ENCODE measurements at places on chromosomes 4 and X.

DNA sequence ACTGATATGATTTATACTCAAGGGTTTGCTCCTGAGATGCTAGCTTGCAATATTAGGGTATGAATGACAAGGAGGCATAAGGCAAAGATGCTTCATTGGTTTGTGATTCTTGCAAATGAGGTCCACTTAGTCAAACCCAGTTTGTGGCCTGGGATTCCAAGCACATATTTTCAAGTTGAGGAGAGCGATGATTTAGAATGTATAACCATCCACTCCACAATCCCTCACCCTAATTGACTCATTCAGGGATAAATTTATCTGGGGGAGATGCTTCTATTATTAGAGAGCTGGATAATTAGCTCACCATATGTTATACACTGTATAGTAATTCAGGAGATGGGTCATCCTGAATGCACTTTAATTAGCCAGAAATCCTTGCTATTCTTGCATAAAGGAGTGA, 118.3 kb upstream of the PUDP start:
- no peak for DNase-seq

- no peak for DNase-seq
Measured at GRCh38 chr4:6758728-6759127, 23.8 kb upstream of the KIAA0232 start.

GRCh38 chr4:99403380-99404184, 31.6 kb downstream of the ADH7 start:
- no peak for DNase-seq

DNA sequence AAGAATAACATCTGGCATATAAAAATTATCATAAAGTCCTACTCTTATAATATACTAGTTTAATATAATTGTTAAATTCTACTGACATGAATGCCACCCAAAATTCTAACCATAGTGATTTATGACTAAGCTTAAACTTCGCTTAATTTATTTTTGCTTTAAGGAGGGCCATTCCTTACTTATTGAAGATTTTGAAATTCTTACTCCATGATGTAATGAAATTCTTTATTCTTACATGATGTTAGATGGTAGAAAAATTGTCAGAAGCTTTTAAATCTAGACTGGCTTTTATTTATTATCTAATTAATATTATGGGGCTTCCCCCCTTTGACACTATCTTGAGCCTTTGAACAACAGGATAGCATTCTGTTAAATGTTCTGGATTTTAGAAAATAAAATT, 19.5 kb upstream of the SUPT20HL2 start:
- no peak for DNase-seq

GRCh38 chrX:148466292-148466691, 34.1 kb upstream of the AFF2 start:
- no peak for DNase-seq

DNA sequence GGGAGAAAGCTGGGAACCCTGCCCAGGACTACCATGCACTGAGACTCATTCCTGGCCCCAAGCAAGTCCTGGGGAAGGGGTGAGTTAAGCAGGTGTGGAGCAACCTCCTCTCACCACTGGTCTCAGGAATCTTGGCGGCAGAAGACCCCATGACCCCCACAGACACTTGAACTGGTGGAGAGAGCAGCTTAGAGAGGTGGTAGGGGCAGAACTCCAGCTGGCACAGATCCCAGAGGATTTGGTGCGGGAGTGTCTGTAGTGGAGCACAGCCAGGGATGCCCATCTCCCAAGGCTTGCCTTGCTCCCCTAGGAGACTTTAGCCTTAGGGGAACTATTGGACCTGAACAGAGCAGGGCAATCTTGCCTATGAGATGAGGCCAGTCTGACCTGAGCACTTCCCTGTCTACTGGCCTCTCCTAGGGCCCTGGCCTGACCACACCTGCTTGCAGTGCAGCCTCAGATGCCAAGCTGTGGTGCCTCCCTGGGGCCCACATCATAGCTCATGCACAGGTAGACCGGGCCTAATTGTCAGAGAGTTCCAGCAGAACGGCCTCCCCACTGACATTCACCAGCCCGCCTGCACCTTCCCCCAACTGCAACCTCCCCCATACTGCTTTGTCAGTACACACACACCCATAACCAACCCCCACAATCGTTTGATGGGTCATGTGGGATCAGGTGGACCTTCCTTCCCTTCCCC, 78.0 kb downstream of the NAA11 start:
- DNase-seq: no peak

DNA sequence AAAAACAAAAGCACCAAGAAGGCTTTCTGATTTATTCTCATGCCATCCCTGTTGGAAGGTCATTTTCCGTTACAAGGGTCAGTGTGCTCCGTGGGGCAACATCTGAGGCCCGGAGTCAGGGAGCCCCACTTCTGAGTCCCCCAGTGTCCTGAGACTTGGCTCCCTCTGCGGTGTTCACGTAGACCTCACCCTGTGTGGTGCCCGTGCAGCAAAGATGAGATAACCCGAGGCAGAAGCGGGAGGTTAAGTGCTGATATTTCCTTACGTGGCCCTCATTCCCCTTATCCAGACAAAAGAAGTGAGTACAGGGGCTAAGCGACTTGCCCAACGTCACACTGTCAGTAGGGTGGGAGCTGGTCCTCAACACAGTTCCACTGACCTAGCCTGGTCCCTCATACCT, 3.5 kb downstream of the JAKMIP1 start:
- no peak for DNase-seq

DNA sequence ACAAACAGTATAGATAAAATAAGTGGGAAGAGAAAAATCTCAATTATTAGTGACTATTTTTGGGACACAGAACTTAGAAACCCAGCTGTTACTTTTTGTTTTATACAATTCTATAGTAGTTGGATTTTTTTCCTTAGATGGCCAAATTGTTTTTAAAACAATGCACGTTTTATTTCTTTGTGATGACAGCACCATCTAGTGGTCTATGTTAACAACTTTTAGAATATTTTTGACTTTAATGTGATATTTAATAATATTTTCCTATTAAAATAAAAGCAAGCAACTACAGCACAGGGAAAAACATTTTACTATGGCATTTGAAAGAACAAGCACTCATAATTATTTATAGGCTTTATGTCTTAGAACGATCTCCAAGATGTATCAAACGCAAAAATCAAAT, 5.6 kb upstream of the SMIM31 start:
- no peak for DNase-seq

DNA sequence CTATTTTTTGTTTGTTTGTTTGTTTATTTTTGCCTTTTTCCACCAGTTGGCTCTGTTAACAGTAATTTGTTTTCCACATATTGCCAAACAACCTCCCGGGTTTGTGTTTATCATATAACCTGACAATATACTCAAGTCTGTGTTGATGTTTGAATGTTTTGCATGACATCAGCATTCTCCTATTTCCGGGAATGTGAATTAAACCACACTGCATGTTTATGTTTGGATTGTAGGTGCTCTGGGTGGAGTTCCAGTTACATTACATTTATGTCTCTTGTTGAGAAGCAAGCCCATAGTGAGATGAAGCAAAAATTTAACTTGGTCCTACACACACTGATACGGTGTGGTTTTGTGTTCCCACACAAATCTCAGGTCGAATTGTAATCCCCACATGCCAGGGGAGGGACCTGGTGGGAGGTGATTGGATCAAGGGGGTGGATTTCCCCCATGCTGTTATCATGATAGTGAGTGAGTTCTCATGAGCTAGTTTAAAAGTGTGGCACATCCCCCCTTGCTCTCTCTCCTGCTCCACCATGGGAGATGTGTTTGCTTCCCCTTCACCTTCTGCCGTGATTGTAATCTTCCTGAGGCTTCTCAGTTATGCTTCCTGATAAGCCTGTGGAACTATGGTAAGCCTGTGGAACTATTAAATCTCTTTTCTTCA, 54.4 kb upstream of the CLNK start:
- no peak for DNase-seq

- DNase-seq: no peak
Measured at GRCh38 chr4:80732010-80732409, 298.5 kb upstream of the BMP3 start.

- no peak for DNase-seq
Measured at GRCh38 chr4:185909972-185910371, 98.0 kb upstream of the SORBS2 start.

DNA sequence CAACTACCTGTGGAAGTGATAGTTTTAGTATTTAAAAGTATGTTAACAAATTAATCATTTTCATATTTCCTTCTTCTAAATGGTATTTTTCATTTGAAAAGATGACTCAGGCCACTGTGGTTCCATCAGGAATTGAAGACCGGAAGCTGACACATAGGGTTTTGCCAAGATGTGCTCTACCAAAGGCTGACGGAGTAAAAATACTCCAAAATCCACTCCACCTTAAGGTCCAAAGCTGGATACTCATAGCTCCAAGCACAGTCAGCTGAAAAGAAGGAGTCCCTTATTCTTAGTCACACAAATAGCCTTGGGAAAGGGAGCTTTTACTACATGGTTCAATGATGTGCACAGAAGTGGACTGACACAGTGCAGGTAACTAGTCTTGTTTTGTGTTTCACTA, 472.0 kb downstream of the ARAP2 start:
- DNase-seq: no peak

- no peak for DNase-seq
Measured at GRCh38 chr4:8410641-8411271, 29.8 kb downstream of the ACOX3 start.

- DNase-seq: no peak
Measured at GRCh38 chr4:123412091-123412505, 15.5 kb downstream of the SPRY1 start.

GRCh38 chrX:53223068-53223693, 1.8 kb downstream of the KDM5C start:
- DNase-seq: no peak

- no peak for DNase-seq
Measured at GRCh38 chr4:34422472-34423175, 1821.7 kb downstream of the ARAP2 start.

- DNase-seq: no peak
Measured at GRCh38 chr4:8114456-8115202, 44.0 kb downstream of the ABLIM2 start.

- no peak for DNase-seq
Measured at GRCh38 chrX:108397627-108398391, 40.4 kb downstream of the COL4A6 start.

- no peak for DNase-seq
Measured at GRCh38 chr4:52643785-52644244, 15.3 kb downstream of the USP46 start.

DNA sequence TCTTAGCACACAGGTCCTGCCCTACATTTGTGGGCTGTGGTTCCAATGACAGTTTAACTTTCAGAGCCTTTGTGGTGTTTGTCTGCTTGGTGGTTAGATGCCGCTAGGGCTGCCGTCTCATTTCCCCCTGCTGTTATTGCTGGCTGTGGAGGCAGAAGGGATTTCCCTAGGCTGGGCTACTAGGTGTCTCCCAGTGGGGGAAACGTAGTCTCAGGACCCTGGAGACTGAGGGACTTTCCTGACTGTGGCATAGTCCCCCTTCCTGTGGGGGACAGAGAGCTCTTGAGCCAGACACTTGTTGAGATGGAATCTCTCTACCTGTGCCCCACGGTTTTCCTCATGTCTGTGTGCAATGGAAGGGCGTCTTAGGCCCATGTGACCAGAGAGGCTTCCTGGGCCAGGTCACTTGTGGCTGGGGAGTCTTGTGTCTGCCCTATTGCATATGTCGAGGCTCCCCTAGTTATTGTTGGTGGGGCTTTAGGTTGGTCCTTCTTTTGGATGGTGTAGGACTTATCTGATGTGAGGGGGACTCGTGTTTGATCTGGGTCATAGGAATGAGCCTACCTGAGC, 68.2 kb downstream of the ARHGAP10 start:
- peak; percentile 18 for DNase-seq

GRCh38 chr4:152999346-153000075, 63.4 kb downstream of the FHDC1 start:
- DNase-seq: no peak

- no peak for DNase-seq
Measured at GRCh38 chrX:20144491-20144890, 2.9 kb upstream of the EIF1AX start.

- DNase-seq: no peak
Measured at GRCh38 chrX:70480660-70481018, 36.0 kb downstream of the DLG3 start.

- DNase-seq: no peak
Measured at GRCh38 chr4:178081176-178081575, 638.9 kb upstream of the AGA start.

GRCh38 chr4:127055357-127055756, 577.4 kb upstream of the INTU start:
- DNase-seq: no peak

DNA sequence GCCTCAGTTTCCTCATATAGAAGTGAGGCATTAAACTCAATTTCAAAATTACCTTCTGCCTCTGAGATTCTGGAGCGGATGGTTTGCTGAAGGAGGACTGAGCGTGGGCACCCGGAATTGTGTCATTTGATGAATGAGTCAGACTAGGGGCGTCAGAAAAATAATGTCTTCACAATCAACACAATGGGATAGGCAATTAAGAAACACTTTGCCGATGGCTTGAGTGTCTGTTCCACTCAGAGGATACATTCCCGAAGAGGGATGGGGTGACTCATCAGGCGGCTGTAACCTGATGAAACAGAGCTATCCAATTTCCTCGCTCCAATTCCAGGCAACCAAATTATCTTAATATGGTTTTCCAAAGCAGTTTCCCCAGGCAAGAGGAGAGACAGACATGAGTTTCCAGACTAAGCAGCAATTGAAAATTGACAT, 1.2 kb upstream of the CHRNA9 start:
- DNase-seq: no peak

DNA sequence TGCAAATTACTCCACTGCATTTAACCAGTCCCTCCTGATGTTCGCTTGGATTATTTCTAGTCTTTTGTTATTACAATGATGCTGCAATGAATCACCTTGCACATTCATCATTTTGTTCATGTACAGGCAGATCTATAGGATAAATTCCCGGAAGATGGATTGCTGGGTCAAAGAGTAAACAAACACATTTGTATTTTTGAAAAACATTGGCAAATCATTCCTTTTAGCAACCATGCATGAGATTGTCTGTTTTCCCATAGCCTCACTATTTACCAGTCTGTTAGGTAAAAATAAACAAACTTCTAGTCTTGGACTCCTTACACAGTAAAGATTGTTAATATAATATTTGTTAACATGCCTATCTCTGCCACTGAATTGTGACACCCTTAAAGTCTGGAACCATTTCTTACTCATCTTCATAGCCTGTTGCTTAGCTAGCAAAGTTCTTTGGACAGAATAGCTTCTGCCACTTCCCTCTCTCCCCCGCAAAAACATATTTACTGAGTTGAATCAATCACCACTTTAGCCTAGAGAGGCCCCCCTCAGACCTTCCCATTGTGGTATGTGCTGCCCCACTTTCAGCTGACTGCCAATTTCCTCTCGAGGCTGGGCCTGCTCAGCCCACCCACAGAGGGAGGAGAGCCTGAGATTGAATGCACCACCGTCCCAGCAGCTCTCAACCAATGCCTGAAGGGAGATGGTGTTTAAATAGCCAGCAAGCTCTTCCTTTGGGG, 108.4 kb upstream of the ATXN3L start:
- DNase-seq: no peak

- DNase-seq: no peak
Measured at GRCh38 chrX:136866337-136867095, 14.0 kb downstream of the RBMX start.

- DNase-seq: no peak
Measured at GRCh38 chrX:24561121-24561520, 86.0 kb downstream of the PCYT1B start.

GRCh38 chr4:2746891-2747695, 9.0 kb downstream of the TNIP2 start:
- no peak for DNase-seq

Measured in stimulated activated CD8-positive, alpha-beta memory T cell treated with anti-CD3 and anti-CD28 coated beads, Interleukin-2, amount 100 ng/mL, for 1 hour (primary cell).